ENCODE measurements at places on chromosomes 2 and 18.

DNA sequence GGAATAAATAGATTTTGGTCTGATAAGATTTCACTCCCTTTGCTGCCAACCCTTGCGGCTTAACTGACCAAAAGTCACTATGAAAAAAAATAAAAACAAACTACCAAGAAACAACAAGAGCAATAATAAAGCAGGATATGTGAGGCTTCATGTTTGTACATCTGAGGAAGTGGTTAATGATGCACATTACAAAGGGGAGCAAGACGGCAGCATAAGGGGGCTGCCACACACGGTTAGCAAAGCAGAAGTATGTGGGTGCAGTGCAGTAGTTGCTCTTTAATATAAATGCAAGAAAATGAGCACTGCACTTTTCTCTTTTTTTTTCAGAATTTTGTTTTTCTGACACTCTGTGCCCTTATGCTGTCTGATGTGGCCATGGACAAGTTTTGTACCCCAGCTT is 377.1 kb upstream of the CNTNAP5 start:
- no peak for DNase-seq

- no peak for DNase-seq
Observed at GRCh38 chr18:316393-316792, 48.5 kb upstream of the THOC1 start.

DNA sequence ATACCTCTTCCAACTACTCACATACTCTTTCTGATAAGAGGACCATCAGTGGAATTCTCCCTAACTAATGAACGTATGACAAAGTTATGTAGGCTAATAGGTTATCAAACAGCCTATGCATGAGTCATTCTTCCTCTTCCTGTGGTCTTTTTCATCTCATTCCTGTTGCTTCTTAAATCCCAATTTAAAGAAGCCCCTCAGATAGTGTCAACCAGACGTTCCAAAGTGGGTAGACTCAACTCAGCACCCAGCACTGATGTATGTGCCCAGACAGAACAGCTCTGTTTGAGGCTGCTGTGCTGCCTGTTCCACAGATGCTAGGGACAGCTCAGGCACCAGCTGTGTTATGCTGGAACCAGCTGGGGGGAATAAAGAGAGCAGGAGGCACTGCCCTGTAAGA is 52.6 kb downstream of the CXCR4 start:
- DNase-seq = no peak

- DNase-seq = no peak
Observed at GRCh38 chr18:80251700-80252099, 4.4 kb upstream of the PARD6G start.

GRCh38 chr2:128325611-128326181 is 7.0 kb upstream of the HS6ST1 start:
- DNase-seq = no peak

DNA sequence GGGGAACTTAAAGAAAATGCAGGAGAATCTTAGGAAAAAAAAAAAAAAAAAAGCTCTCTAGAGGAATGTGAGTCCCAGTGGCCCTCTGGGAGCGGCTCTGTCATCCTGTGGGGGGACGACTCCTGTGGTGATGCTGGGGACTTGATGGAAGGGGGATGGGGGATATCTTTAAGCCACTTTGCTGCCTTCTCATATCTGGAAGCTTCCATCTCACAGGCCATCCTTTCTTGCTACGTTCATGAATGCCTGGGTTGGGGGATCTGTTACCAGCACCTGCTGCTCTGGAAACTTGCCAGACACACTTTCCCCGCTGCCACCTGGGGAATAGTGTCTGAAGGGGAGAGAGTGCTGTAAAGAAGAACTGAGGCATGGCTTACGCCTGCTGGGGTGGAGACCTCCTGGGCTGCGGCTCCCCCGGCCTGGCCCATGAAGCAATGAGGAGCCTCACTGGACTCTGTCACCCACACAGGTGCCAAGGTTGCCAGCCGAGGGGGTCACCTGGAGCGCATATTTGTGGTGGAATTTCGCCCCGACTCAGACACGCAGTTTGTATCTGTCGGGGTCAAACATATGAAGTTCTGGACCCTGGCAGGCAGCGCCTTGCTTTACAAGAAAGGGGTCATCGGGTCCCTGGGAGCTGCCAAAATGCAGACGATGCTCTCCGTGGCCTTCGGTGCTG is 92.8 kb downstream of the RTN4 start:
- no peak for DNase-seq

GRCh38 chr2:10035633-10036032 is 7.7 kb upstream of the KLF11 start:
- DNase-seq = no peak

DNA sequence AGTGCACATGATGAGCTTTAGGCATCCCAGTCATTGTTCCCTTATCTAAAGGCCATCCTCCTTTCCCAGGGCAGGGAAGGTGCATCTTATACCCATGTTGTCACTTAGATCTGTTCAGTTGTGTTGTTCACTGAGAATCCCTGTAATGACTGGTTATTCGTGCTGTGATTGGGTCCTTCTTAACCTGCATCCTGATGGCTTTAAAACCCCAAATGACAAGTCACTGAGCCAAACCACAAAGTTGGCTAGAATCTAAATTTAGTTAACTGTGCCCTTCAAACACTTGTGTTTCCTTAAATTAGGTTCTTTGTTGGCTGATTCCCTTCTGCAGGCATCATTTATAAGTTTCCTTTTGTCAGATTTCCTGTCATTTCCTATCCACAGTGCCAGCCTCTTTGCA is 58.5 kb upstream of the SLC16A14 start:
- DNase-seq = no peak

- DNase-seq = no peak
Observed at GRCh38 chr18:69774831-69775230, 172.8 kb downstream of the CD226 start.

GRCh38 chr2:212665948-212666347 is 127.3 kb upstream of the ERBB4 start:
- DNase-seq = no peak

DNA sequence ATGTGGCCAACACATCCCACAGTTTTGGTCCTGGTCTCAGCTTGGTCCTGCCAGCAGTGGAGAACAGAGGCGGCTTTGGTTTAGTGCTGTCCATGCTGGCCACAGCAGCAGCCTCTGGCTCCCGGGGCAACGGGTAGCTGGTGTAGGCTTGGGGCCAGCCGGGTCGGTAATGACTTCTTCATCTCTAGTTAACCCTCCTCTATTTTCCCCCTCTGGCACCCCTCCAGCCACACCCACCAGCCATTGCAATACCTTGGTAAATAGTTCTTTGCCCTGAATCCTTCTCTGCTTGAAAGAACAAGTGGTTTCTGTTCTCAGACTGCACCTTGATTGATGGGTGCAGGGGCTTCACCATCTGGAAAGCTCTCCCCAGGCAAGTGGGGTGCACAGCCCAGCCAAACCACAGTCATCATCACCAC is 31.7 kb upstream of the ZNF396 start:
- no peak for DNase-seq

DNA sequence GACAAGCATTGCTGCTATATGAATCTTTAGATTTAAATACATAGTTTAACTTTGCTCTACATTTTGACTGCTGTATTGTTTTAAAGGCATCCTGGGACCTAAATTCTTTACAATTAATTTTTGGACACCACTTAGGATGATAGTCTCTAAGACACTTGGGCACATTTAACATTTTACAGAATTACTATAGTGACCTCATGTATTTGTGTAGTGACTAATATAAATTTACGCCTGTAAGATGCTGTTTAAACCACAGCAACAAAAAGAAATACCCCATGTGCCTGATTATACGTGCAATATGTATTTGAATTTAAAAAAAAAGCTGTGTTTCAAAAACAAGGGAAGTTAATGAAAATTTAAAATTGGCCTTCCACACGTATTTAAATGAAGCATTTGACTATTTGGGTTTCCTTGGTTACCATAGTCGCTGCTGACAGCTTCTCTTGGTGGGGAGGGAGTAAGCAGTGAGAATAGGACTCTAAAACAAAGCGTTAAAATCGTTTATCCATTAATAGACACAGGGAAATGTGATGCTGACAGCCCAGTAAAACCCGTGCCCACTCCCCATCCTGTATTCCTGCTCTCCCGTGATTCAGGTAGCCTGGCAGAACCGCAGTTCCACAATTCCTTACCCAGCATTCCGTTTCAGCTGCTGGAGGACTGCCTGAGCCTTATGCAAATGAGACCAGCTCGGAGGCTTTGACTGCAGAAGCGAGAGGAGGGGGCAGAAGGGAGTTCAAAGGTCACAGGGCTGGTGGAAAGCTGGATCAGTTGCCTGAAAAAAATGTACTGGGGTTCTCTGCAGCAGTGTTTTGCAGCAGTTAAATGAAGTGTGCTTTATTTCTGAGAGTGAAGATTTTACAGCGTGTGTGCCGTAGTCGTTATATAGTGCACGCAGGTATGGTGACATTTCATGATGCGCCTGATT is 104.3 kb downstream of the CSRNP3 start:
- no peak for DNase-seq

GRCh38 chr2:210370562-210370961 is 55.6 kb upstream of the MYL1 start:
- no peak for DNase-seq

GRCh38 chr2:59569124-59569523 is 984.3 kb downstream of the BCL11A start:
- no peak for DNase-seq

DNA sequence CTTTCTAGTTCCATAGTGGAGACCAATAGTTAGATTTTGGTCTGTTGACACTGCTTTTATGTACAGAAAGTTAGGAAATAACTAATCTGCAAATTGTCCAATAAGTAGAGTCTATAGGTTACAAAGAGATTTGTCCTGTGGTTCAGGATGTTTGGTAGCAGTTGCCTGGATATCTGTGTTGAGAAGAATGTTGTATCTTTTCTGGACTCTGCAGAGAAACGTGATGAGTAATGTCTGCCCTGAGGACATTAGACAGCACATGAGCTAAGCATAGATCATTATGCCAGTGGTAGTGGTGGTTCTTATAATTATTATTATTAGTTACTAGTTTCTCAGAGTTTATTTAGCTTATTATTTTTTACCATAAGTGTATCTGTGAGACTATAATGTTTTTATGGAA is 65.8 kb downstream of the ANKRD62 start:
- DNase-seq = no peak

- no peak for DNase-seq
Observed at GRCh38 chr18:59718464-59719157, 21.4 kb upstream of the CCBE1 start.

GRCh38 chr2:161992531-161992930 is 81.5 kb downstream of the DPP4 start:
- DNase-seq = peak; percentile 46

- no peak for DNase-seq
Observed at GRCh38 chr2:85522090-85522647, 16.8 kb upstream of the MAT2A start.

- peak; percentile 30 for DNase-seq
Observed at GRCh38 chr2:36770542-36771287, 74.2 kb downstream of the VIT start.

- DNase-seq = no peak
Observed at GRCh38 chr2:145058457-145058856, 538.5 kb upstream of the ZEB2 start.

- DNase-seq = no peak
Observed at GRCh38 chr2:217832115-217832514, 170.7 kb downstream of the TNS1 start.

- no peak for DNase-seq
Observed at GRCh38 chr2:124836416-124836815, 811.3 kb downstream of the CNTNAP5 start.
